ENCODE measurements at places on chromosomes 2 and 18.

DNA sequence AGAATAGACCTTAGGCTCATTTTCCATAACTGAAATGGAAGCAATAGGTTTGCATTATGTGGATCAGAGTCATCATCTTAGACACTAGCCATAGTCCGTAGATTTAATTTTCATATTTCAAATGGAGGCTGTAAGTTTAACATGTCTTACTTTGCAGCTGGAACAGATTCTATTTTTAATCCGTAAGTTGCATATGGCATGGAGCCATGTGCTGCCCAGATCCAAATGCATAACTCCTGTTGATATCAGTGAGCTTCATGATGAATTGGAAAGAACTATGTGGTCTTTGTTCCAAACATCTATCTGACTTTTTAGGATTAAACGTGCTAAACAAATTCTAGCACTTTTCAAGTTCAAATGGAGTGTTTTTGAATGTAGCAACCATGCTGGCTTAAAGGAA, 43.4 kb downstream of the MEIS1 start:
- no peak for DNase-seq

DNA sequence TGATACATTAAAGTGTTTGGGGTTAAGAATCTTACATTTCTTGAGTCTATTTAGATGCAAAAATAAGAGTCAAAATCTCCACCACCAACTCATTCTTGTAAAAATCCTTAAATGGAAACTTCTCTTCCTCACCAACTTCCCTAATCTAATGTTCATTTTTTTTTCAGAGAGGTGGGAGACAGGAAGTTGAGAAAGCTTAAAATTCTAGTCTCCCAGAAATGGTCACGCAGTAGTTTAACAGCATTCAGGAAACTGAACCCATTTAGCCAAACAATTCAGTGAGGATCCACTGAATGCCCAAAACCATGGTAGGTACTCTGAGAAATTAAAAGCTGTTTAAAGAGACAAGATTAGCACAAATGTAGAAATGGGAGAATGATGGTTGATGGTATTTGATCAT, 69.0 kb downstream of the TXNL1 start:
- no peak for DNase-seq

DNA sequence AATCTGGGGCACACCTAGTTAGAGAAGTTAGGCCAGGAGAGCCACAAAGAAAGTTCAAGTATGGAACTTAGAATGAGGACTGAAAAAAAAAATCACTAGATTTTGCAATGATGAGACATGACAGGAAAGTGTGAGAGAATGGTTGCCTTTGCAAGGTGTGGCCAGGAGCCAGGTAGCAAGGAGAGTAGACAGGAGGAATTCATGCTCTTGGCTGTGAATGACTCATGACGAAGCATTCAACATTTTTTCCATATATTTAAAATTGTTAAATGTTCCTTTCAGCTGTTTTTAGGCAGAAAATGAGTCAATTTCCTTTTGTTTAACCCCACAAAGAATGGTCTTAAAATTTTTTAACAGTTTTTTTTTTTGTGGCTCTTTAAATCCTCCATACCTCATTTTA, 636.9 kb downstream of the PLCL1 start:
- DNase-seq, result no peak

- DNase-seq, result no peak
These were observed 22.9 kb downstream of the APCDD1 start for GRCh38 chr18:10477121-10477862.
